ENCODE measurements at places on chromosomes 7 and 10.

- DNase-seq, result no peak
Measured at GRCh38 chr7:106372126-106372525, 87.3 kb upstream of the NAMPT start.

DNA sequence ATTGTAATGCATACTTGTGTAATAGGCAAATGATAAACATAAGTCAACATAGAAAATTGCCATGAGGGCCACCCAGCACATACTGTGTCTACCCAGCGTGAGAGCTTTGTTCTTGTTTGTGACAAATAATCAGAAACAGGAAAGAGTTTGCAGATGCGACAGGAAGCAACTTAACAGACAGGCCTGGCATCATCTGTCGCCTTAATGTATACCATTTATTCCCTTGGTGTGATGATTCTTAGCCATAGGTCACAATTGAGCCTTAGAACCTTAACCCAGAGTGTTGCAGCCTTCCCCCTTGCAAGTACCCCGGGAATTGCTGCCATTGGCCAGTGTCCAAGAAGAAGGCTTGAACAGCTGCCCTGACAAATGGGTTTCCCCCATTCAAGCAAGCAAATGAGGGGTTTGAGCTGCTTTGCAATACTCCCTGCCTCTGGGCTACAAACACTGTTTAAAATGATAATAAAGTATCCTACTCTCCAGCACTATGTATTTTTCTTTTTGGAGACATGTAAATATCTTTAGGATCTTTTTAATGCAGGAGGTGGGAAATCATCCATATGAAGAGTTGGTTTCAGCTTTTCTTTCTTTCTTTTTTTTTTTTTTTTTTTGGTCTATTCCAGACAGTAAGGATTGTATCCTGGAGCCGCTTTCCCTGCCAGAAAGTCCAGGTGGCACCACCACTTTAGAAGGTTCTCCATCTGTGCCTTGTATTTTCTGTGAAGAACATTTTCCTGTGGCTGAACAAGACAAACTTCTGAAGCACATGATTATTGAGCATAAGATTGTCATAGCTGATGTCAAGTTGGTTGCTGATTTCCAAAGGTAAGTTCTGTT, 80.0 kb downstream of the ZNF277 start:
- no peak for DNase-seq

DNA sequence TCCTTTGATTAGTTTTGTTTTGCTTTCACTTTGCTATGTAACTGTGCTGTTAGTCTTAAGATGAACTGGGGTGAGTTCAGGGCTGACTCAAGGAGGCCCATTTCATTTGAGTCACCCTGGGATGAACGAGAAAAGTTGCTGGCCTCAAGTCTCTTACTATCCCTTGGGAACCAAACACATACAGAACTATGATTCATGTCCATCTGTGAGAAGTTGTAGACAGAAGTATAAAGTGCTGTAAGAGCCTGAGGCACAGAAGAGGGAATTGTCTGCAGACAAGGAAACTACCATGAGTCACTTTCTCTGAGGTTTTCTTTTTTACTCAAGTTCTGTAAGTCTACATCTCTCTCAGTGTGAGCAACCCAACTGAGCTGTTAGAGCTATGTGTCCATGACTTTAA, 179.8 kb upstream of the CSTF2T start:
- peak; percentile 87 for DNase-seq

- no peak for DNase-seq
Measured at GRCh38 chr7:158814637-158815036, 14.7 kb downstream of the ESYT2 start.

DNA sequence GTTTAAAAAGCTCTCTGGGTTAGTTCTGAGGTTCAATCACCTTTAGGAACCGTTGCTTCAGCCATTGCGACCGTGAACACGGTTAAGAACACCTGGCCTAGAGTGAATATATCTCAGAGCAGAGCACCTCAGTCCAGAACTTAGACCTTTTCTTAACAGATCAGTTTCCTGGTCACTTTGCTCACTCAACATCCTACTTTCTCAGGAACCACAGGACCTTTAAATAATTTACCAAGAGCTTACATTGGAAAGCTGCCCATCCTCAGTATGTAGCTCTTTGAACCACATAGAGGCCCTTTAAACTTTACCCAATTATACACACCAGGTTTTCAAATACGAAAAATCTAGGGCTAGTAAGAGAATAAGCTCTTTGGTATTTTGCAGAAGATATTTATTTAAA, 153.2 kb downstream of the NRBF2 start:
- no peak for DNase-seq

- no peak for DNase-seq
Measured at GRCh38 chr7:157760004-157760730, 423.4 kb downstream of the DNAJB6 start.

GRCh38 chr7:18703685-18704084, 208.1 kb downstream of the HDAC9 start:
- no peak for DNase-seq

- no peak for DNase-seq
Measured at GRCh38 chr10:3325954-3326750, 153.6 kb upstream of the PITRM1 start.

DNA sequence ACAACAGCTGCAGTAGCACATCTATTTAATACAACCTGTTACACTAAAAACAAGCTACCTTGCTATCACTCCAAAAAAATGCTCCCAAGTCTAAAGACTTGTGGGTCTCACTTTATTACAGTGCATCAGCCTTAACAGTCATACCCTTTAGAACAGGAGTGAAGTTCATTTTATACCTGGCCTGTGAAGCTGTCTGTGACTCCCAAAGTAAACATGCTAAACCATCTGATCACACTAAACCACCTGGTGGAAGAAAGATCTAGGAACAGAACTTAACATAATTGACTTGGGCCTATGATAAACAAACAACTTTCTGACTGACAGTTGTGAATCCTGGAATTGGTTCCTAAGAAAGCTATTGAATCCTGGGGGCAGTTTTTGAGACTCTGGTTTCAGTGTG, 80.9 kb upstream of the ATP6V0A4 start:
- no peak for DNase-seq
